Mesenchymal stem cell (in vitro differentiated cells and primary cell): ENCODE measurements at places on chromosomes 1 and 21.

GRCh38 chr1:210407207-210407886 is 78.6 kb downstream of the HHAT start:
- peak overlapping the region; percentile 35 for H3K27ac ChIP-seq
- DNase-seq, result peak; percentile 57
- peaks cover 13% of the 10 kb centered on the region for H3K27me3 ChIP-seq
- no peaks in the 10 kb centered on the region for H3K36me3 ChIP-seq
- H3K4me3 ChIP-seq, result no peak overlapping the region

- H3K4me3 ChIP-seq, result no peak overlapping the region
- DNase-seq, result no peak
- no peak overlapping the region for H3K27ac ChIP-seq
- H3K27me3 ChIP-seq, result peaks cover 50% of the 10 kb centered on the region
Observed at GRCh38 chr1:204924013-204924759, 53.5 kb downstream of the NFASC start.

DNA sequence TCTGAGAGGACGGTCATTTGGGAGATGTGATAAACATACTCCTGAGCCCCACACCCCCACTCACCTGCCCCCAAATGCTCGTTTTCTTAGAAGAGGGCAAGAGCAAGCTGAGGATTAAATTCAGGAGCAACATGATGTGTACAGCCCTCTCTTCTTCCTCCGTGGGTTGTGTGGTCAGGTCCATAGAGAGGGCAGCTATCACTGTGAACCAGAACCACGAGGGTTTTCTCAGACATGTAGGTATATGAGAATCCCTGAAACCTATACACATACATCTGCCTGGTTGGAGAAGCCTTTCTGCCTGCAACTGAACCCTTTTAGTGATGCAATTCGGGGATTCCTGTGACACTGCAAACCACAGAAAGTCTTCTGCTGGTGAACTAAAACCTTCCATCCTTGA is 38.9 kb downstream of the PGM1 start:
- no peak overlapping the region for H3K4me3 ChIP-seq
- no peaks in the 10 kb centered on the region for H3K27me3 ChIP-seq
- peak; percentile 12 for DNase-seq
- H3K36me3 ChIP-seq, result peaks cover 8% of the 10 kb centered on the region
- H3K27ac ChIP-seq, result no peak overlapping the region
- H3K4me1 ChIP-seq, result peaks cover 3% of the 10 kb centered on the region

- peaks cover 2% of the 10 kb centered on the region for H3K4me1 ChIP-seq
- H3K36me3 ChIP-seq, result no peaks in the 10 kb centered on the region
- H3K27ac ChIP-seq, result peak overlapping the region; percentile 99
Observed at GRCh38 chr1:58848818-58849411, 65.1 kb upstream of the JUN start.

DNA sequence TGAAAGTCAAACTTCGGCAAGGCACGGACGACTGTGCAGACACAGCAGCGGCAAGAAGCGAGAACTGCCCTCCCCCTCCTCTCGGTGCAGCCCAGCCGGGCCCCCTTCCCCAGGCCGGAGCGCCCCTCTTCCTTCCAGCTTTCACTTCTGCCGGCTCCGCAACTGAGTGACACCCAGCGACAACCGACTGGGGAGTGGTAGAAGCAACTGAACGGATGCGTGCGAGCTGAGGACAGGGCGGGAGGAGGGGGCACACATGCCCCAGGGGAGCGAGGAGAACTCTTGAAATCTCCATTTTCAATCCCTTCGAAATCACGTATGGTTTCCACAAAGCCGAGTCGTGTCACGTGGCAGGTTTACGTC is 146.6 kb downstream of the PGBD5 start:
- H3K27ac ChIP-seq, result no peak overlapping the region
- no peak overlapping the region for H3K4me3 ChIP-seq
- peaks cover 66% of the 10 kb centered on the region for H3K36me3 ChIP-seq
- H3K4me1 ChIP-seq, result no peaks in the 10 kb centered on the region
- no peak for DNase-seq

GRCh38 chr21:42618707-42619102 is 34.7 kb upstream of the PDE9A start:
- H3K4me3 ChIP-seq, result no peak overlapping the region
- peaks cover 72% of the 10 kb centered on the region for H3K27me3 ChIP-seq
- H3K36me3 ChIP-seq, result no peaks in the 10 kb centered on the region
- no peak overlapping the region for H3K27ac ChIP-seq

DNA sequence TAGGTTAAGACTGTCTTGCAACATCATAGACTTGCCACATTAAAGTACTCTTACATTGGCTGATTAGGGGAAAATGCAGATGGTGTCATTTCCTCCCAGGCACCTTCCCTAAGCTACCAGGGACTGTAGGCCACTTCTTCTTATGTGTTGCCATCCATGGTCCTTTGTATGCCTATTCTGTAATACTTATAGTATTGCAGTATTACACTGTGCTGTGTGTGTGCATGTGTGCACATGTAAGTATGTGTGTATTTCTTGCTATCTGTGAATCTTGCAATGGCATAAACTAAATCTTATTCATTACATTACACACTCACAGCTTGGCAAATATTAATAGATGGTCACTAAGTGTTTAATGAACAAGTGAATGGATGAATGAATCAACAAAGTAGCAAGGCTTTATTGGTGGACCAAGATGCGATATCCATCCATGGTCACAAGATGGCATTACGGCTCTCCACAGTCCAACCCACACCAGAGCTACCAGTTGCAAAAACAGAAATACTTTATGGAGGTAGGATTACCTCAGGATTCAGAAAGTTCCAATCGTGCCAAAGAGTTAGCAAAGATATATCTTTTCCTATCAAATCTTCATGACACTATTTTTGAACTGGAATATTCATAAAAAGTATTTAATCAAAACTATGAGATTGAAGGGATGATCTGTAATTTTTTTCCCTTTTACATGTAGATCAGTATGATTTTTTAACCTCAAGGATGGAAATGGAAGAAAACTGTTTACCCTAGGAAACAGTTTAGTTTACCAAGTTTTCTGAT is 160.2 kb downstream of the DENND1B start:
- no peak overlapping the region for H3K4me3 ChIP-seq
- DNase-seq, result peak; percentile 51
- H3K36me3 ChIP-seq, result no peaks in the 10 kb centered on the region
